ENCODE measurements at places on chromosomes 5 and 9.

- DNase-seq = no peak
Observed at GRCh38 chr9:104025104-104025503, 69.0 kb upstream of the SMC2 start.

- no peak for DNase-seq
Observed at GRCh38 chr5:10623305-10623910, 59.5 kb downstream of the ANKRD33B start.

DNA sequence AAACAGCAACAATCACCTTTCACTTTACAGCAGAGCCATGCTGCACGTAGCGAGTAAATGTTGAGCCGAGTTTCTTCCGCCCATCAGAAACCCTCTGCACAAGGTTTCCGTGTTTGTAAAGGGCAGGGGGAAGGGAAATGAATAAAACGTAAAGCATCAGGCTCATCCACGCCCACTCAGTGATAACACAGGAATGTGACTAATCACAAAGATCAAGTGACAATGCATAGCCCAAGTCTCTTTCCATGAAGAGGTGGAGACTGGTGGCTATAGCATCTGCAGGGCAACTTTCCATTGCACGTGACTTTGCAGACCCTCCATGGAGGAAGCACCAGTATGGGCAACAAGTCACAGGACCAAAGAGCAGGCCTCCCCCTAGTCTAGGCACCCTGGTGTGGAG is 56.6 kb downstream of the CAMSAP1 start:
- no peak for DNase-seq

DNA sequence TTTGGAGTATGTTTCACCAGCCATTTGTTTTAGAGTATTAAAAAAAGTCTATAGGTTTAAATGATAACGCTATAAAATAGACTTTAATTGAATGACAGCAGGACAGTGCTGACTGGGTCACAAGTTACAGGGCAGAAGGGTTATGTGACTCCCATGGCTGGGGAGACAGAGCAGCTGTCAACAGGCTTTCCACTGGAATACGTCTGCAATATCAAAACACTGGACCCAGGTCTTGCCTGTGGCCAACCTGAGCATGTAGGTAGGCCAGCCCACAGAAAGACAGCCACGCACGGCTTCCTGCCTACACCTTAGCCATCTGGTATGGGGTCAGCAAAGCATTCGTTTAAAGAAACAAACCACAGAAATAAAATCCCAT is 80.7 kb downstream of the OTULIN start:
- DNase-seq = no peak

GRCh38 chr9:14526504-14526903 is 166.7 kb downstream of the ZDHHC21 start:
- no peak for DNase-seq

DNA sequence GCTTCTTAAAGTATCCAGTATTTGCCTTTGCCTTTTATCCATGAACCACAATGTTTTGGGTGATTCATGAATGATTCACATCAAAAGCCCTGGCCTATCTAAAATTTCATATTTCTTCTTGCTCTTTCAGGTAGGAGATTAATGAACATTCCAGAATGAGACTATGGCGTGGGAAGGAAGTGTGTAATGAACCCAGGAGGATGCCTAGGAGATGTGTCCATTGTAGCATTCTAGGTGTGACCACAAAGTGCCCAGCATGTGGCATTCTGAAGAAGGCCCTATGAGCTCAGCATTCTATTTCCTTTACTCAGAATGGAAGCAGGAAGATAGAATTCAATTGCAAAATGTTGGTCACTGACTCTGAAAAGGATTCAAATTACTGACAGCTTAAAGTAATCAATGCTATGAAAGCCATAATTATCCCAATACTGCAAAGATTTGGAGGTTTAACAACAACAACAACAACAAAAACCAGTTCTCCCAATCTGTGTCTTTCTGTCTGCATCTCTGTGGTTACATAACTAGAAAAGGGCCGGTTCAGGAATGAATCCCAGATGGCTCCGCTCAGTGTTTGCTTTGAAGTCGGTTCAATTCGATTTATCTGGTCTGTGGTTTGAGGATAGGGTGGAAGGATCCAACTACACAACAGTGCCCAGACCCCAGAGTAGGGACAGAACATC is 126.7 kb downstream of the FOXD1 start:
- no peak for DNase-seq

- DNase-seq = no peak
Observed at GRCh38 chr5:109486200-109486804, 76.5 kb upstream of the PJA2 start.

- DNase-seq = no peak
Observed at GRCh38 chr5:59532979-59533729, 360.4 kb downstream of the PDE4D start.

DNA sequence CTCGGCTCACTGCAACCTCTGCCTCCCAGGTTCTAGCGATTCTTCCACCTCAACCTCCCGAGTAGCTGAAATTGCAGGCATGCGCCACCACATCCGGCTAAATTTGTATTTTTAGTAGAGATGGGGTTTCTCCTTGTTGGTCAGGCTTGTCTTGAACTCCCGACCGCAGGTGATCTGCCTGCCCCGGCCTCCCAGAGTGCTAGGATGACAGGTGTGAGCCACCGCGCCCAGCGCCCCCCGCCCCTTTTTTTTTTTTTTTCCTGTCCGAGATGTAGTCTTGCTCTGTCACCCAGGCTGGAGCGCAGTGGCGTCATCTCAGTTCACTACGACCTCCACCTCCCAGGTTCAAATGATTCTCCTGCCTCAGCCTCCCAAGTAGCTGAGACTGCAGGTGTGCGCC is 6.6 kb downstream of the ATP6V1G1 start:
- DNase-seq = no peak

DNA sequence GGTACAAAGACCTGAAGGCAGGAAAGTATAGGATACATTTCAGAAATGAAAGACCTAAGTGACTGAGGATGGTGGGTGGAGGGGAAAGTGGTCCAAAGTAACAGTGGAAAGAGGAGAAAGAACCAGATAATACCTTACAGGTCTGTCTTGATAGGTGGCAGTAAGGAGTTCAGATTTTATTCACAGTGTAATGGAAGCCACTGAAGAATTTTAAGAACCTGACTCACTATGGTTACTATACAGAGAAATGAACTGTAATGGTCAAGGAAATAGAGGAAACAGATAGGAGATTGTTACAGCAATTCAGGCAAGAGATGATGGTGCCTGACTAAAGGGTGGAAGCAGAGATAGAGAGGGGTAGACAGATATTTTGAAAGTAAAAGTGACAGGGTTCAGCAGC is 46.5 kb downstream of the EPB41L4A start:
- no peak for DNase-seq

- no peak for DNase-seq
Observed at GRCh38 chr5:129569295-129569694, 109.2 kb downstream of the ADAMTS19 start.

DNA sequence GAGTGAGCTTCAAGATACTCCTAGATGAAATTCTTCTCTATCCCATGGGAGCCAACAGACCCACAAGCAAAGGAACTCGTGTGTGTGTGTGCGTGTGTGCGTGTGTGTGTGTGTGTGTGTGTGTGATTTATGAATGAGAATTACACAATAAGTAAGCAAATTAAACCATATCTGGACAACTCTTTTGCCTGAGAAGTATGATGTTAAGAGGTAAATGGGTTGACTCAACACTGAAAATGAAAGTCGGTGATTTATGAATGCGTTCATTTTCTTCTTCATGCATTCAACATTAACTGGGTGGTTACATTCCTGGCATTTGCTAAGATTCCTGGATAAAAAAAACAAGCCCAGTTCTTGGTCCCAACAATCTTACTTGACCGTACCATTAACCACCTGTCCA is 171.3 kb upstream of the ZNF462 start:
- DNase-seq = no peak

GRCh38 chr5:89129941-89130340 is 247.0 kb upstream of the MEF2C start:
- DNase-seq = no peak
